IMR-90 (cell line): ENCODE measurements at places on chromosomes 16 and 17. TPM values are rescaled to one million over a fixed set of nuclear protein-coding genes. Genes with fewer than 3 reads are reported as not detected.

GRCh38 chr16:58717994-58718393 lies 16.1 kb downstream of the GOT2 start:
- no peak for DNase-seq

DNA sequence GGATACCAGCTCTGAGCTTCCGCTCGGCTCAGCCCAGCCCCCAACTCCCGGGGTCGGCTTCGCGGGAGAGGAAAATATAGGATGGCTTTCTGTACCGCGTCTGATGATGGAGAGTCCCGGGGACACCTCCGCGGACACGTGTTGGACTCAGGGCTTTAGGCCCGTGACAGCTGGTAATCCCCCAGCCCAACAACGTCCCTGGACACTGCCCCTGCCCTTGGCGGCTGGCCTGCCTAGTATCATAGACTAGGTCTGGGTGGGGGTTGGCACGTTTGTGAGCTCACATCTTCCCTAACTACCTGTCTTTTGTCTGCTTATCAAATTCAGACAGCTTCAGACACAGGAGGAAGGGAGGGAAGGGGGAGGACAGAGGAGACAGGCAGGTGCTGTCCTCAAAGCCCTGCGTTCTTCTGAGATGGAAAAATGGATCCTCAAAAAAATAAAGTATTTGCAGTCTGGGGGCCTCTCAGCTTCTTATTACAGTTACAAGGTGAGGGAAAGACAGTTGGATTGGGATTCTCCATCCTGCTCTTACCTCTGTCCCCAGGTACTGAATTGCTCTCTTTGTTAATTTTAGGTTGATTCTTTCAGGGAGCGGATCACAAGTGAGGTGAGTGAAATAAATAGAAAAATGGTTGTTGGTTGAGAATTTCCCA lies 698 bp downstream of the PSME3 start:
- no peak for DNase-seq

GRCh38 chr17:10127819-10128425 lies 70.5 kb downstream of the GAS7 start:
- peak; percentile 99 for DNase-seq

- peak; percentile 99 for DNase-seq
Observed at GRCh38 chr16:30650369-30651123, at the start of gene PRR14. Gene PRR14, plus strand, starts transcription at chr16:30650960. Its CDS starts 686 bp downstream, at chr16:30651646.

DNA sequence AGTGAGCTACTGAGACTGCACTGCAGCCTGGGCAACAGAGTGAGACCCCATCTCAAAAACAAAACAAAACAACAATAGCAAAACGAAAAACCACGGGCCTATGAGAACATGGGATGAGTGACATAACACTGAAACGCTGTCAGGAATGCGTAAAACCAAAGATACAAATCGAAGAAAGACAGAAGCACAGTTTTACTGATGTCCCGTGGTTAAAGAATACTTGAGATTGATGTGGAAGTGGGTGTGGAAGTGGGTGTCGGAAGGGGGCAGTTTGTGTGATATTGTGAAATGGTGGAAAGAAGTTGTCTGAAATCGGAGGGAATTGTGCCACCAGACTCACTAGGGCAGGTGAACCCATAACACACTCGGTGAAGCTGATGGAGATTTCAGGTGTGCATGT lies 9.5 kb downstream of the ST6GALNAC2 start:
- DNase-seq = no peak

GRCh38 chr17:81298325-81298990 lies 3.4 kb upstream of the SLC38A10 start:
- DNase-seq = no peak

GRCh38 chr17:75783803-75784472 lies 668 bp upstream of the UNK start:
- DNase-seq = no peak

DNA sequence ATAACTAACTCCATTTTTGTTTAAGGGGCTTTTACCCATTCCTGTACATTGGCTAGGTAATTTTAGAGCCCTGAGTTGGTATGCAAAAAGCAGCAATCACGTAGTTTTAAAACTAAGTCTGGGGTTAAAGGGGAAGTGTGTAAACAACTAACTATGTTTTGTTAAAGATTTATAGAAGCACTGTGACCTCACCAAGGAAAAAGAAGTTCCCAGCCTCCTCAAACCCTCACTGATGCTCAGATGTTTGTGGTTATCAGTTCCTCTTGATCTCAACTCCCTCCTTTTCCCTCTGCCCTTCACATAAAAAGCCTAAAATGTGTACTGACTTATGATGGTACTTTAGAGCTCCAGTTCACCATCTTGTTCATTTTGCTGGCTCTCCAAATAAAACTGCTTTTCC lies 119.9 kb upstream of the IRX6 start:
- DNase-seq = no peak

- DNase-seq = no peak
Observed at GRCh38 chr17:79399610-79400144, 211.2 kb downstream of the RBFOX3 start.

DNA sequence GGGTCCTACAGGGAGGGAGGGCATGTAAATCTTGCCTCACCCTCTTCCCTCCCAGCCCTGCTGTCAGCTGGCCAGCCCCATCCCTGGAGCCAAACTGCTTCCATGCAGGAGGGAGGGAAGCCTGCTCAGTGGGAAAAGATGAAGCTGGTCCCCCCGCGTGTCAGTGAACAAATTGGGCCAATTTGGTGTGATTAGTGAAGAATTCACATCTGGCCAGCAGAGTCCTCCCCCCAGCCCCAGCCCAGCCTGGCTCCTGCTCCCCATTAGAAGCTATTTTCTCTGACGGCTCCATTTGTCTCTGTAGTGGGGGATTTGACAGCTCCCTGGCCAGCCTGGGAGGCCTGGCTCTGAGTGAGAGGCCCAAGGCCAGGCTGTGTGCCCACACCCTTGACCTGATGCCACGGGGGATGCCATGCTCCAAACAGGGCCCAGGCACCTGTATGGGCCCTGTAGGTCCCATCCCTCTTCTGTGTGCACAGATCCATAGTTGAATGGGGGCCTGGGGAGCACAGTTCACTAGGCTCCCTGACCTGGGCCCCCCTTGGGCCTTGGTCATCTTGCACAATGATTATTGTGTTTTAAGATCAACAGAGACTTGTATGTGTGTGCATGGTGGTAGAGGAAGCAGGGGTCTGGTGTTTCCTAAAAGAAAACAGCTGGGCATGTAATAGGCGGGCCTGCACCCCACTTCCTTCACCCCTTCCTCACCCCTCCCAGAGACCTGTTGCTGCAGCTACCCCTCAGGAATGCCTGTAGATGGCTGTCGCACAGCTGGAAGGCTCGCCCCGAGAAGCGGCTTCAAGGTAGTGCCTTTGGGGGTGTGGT lies 50.7 kb upstream of the TAC4 start:
- DNase-seq = no peak

DNA sequence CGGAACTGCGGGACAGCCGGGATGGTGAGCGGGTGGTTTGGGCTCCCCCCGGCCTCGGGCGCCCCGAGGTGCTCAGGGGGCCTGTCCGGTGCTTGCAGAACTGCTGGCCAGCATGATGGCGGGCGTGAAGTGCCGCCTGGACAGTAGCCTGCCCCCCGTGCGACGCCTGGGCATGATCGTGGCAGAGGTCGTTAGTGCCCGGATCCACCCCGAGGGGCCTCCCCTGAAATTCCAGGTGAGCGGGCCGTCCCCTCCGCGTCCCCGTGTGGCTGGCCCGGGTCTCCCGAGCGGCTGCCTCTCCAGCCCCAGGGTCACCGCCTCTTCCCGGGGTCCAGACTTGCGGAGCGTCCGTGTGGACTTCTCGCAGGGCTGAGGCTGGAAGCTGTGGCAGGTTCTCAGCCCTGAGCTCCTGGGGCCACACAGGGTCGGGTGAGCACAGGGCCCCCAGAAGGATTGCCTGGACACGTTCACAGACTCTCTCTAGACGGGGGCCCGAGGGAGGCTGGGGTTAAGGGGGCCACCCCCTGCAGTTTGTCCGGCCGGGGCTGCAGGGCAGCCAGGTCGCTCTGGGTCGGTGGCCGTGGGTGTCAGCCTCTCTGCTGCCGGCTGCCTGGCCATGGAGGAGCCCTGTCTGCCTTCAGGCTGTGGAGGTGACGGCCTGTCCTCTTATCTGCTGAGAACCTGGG lies 7.4 kb downstream of the TELO2 start:
- DNase-seq = no peak

DNA sequence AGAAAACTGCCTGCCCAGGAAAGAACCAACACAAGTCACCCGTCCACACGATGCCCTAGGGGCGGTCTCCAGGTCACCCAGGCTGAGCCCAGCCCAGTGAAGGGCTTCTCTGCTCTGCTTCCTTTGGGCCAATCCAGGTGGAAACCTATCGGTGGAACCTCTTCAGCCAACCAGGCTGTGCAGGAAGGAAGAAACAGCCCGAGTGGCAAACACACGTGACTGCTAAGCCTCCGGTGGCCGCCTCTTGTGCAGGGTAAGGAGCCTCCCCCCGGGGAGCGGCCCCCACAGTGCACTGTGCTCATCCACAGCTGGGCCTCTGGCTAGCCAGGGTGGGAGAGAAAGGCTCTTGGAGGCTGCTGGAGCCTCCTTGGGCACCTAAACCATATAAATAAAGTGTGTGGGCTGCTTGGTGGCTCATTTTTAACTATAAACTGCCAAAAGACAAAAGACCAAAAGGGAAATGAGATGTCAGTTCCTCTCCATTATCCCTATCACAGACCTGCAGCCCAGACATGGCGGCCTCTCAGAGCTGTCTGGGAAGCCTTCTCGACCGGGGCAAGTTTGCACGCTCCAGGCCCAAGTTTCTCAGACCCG lies 2.4 kb downstream of the RTN4RL1 start:
- no peak for DNase-seq

GRCh38 chr17:29828676-29829284 lies 101.2 kb downstream of the SSH2 start:
- DNase-seq = no peak

DNA sequence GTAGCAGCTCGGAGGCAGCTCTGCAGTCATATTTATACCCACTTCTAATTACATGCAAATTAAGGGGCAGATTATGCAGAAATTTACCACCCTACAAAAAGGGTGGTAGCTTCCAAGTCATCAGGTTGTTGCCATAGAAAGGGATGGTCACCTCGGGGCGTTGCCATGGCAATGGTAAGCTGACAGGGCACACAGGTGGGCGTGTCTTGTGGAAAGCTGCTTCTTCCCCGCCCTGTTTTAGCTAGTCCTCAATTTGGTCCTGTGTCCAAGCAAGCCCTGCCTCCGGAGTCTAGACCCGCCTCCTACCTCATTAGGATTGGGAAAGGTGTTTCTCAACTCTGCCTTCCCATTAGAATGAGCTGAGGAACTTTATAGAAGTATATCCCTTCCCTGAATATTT lies 98.7 kb downstream of the HS3ST2 start:
- DNase-seq = no peak

DNA sequence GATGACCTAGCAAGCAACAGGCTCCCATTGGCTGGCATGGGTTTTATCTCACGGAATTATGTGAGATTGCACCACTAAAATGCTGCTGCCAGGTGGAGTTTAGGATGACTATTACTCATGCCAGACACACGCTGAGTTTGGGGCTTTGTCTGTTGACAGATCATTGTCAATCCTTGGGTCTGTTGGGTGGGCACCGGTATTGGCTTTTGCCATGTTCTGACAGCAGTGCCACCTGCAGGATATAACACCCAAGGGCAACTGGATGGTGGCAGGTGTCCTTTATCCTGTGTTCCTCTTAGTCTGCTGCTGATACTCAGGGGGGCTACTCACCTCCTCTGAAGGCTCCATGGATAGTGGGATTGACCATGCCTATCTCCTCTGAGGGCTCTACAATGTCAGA lies 221.6 kb upstream of the DYNLRB2 start:
- no peak for DNase-seq

- DNase-seq = no peak
Observed at GRCh38 chr17:46719891-46720290, 98.6 kb downstream of the WNT3 start.

DNA sequence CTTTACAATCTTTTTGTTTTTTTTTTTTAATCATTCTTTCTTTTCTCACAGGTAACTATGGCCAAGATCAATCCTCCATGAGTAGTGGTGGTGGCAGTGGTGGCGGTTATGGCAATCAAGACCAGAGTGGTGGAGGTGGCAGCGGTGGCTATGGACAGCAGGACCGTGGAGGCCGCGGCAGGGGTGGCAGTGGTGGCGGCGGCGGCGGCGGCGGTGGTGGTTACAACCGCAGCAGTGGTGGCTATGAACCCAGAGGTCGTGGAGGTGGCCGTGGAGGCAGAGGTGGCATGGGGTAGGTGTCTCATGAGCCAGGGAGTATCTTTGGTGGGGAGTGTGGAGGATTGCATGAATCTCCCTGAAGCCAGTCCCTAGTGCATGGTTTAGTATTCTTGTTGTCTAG lies 4.9 kb downstream of the FUS start:
- no peak for DNase-seq

DNA sequence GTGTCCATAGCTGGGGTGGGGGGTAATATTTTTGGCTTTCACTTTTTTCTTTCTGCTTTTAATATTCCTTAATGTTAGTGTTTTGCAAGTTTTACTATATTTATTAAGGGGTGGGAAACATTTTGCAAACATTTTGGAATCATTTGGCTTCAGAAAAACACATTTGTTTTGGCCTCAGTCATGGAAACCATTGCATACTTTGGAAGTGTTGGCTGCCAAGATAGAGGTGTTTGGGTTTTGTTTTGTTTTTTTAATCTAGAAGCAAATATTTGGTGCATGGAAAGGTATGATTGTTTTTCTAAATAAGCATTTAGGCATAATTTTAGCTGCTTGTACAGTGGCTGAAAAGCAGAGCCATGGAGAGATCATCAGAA lies 243.3 kb downstream of the KATNIP start:
- DNase-seq = no peak

DNA sequence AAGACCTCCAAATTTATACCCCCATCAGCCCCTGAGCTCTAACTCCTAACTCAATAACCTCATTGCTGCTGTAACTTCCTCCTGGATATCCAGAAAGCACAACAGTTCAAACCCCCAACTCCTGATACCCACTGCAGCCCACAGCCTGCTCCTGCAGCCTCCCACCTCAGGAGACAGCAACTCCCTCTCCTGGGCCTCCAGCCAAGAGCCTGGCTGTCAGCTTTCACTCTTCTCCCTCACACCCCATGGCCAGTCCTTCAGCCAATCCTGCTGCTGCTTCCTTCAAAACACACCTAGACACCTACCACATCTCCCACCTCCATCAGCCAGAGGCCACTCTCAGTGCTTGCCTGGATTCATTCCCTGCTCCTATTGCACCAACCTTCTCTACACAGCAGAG lies 5.4 kb downstream of the GINS2 start:
- DNase-seq = no peak

Gene HOXB2
- total RNA-seq = 2.7 and 3.1 TPM in 2 replicates

Gene SEZ6
- not detected in 2 replicates for total RNA-seq

Gene MT1H
- total RNA-seq = not detected in 2 replicates

Gene KRT39
- total RNA-seq = not detected in 2 replicates

Gene HEATR9
- total RNA-seq = not detected in 2 replicates

Gene CLEC19A
- not detected in 2 replicates for total RNA-seq

Gene SLC12A3
- not detected in 2 replicates for total RNA-seq

Gene SLC52A1
- not detected in 2 replicates for total RNA-seq

Gene PRDM7
- not detected in 2 replicates for total RNA-seq

Gene SAMD14
- 1.4 TPM in 2 replicates for total RNA-seq

Gene LGALS9B
- not detected in 2 replicates for total RNA-seq
